Stimulated activated CD4-positive, alpha-beta T cell treated with anti-CD3 and anti-CD28 coated beads, TNF-alpha, amount 100 ng/mL, for 1 hour (primary cell): ENCODE measurements at places on chromosomes 12 and 14.

DNA sequence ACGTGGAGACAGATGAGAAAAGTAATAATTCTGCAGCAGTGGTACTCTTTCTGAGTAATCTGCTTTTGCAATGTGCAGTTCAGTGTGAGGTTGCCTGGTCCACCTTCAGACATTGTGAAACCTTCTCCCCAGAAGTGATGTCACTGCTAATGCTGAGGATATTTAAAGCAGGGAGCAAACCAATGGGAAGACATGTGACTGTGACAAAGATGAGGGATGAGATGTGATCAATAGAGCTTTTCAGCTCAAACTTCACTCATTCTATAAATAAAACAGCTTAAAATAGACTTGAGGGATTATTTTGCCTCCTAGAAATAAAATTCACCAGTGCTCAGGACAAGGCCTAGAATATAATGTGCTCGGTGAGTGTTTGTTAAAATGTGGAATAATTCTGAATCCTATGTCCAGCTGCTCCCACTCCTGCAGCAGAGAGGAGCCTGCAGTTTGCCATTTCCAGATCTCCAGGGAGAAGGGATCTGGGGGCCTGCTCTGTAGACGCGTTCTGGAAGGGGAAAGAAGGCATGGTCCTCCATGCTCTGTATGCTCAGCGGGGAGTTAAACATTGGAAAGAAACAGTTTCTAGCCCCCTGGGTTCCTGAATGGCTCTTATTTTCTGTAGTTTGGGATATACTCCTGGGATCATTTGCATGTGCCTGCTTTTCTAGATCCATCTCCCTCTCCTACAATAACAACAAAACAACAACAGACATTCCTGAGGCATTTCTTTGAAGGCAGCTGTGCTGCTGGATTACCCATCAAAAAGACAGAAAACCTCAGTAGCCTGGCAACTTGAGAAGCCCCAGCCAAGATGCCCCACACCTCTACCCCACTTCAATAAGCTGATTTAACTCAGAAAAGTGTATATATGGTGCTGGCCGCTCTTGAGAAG lies 8.9 kb downstream of the SLC7A8 start:
- DNase-seq: no peak

DNA sequence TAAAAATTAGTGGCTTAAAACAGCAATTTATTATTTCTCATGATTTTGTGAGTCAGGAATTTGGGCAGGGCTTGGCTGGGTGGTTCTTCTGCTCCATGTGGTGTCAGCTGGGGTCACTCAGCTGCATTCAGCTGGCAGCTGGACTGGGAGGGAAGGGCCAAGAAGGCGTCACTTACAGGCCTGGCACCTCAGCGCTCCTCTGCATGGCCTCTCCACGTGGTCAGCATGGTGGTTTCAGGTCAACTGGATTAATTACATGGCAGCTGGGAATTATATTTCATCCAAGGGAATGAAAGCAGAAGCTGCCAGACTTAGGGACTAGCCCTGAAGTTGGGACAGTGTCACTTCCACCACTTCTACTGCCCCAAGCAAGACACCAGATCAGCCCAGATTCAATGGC lies 27.5 kb upstream of the IRF2BPL start:
- DNase-seq: no peak

DNA sequence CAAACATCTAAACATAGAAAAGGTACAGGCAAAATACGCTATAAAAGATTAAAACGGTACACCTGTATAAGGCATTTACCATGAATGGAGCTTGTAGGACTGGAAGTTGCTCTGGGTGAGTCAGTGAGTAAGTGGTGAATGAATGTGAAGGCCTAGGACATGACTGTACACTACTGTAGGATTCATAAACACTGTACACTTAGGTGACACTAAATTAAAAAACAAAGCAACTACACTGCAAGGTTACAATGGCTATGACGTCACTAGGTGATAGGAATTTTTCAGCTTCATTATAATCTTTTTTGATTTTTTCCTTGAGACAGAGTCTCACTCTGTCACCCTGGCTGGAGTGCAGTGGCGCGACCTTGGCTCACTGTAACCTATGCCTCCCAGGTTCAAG lies 269.2 kb downstream of the KSR2 start:
- DNase-seq: no peak

DNA sequence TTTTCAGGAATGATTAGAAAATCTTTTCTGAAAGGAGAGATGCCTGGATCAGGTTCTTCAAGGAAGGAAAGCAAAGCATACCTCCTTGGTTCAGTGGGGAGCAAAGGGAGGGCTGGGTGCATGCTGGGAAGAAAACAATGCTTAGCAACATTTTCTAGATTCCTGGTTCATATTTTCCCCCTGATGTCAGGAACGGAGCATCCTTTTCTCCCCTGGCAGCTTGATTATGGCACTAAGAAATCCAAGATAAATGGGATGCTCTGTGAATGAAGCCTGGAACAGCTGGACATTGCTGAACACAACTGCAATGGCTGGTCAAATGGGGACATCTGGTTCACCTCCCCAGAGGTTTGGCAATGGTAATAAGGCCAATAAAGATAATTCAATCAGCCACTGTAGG lies 50.9 kb downstream of the KCNA5 start:
- no peak for DNase-seq

GRCh38 chr12:69834576-69834975 lies 9.5 kb downstream of the MYRFL start:
- DNase-seq: no peak

- DNase-seq: no peak
These were observed 637.0 kb upstream of the TBX3 start for GRCh38 chr12:115320967-115321366.

DNA sequence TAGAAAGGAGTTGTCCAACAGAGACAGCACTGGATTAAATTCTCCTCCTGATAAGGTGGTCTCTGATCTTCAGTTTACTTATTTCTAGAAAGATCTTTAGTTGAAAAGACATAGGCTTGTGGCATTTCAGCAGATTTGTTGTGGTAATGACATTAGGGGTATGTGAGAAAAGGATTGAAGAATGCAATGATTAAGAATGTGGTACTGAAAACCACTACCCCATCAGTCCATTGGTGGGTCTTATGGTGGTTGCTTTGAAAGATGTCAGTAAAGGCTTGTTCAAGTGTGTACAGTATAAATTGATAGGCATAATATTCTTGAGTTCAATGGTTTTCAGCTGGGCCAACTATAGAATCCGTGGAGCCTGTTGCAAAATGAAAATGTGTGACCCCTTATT lies 10.8 kb downstream of the PPFIBP1 start:
- DNase-seq: no peak

GRCh38 chr12:5388581-5389535 lies 43.0 kb upstream of the NTF3 start:
- DNase-seq: no peak

- DNase-seq: no peak
These were observed 185.1 kb upstream of the CDKN3 start for GRCh38 chr14:54211551-54212308.

DNA sequence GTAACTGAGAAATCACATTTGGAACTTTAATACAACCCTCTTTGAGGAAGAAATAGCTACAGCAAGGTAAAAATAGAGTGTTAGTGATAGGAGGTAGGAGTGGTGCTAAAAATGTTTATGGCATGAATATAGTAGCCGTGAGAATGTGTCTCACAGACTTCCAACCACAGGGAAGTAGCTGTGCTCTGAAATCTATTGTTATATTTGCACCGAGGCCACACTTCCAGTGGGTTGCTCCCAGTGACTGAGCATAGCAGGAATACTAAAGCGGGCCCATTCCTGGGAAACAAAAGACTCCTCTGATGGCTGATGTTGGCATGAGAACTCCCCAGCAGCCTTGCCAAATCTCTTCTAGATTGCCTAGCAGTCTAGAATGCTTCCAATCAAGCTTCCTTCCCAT lies 174.1 kb upstream of the PLXNC1 start:
- no peak for DNase-seq
